NCI-H1048 (cell line): ENCODE measurements at places on chromosomes 16 and 17.

GRCh38 chr16:12214509-12214908, 238.0 kb downstream of the SNX29 start:
- DNase-seq = no peak

DNA sequence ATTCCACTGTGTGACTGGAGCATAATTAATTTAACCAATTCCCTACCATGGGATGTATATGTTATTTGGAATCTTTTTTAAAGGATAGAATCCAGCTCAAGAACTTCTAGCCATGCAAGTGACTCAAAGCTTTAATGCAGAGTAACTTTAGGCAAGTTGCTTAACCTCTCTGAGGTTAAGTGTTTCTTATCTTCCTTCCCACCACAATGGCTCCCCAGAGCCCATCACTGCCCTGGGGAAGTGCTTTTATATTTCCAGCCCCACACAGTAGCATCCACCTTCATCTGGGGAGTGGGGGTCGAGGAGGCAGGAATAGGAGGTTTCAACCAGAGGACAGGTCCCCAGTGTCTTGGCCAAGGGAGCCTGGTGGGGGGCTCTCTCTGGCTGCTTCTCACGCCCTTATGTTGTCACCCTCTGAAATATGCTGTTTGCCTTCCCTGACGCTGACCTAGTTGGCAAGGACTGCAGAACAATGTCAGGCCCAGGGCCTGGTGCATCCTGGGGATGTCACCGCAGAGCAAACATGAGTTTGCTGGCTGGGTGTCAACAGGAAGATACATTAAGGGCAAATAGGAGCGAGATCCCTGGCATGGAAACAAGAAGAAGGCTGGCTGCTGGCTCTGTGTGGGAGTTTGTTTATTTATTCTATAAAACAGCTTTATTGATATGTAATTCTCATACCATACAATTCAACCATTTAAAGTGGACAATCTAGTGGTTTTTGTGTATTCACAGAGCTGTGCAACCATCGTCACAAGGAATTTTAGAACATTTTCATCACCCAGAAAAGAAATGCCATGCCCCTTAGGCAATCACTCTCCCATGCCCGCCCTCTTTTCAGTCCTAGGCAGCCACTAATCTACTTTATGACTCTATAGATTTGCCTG, 46.6 kb upstream of the WSB1 start:
- DNase-seq = peak; percentile 14

GRCh38 chr16:11016524-11016988, 72.2 kb downstream of the CLEC16A start:
- no peak for DNase-seq

GRCh38 chr16:28107232-28107631, 43.7 kb upstream of the GSG1L start:
- DNase-seq = no peak

GRCh38 chr17:42120161-42120769, 902 bp downstream of the KAT2A start:
- DNase-seq = no peak

DNA sequence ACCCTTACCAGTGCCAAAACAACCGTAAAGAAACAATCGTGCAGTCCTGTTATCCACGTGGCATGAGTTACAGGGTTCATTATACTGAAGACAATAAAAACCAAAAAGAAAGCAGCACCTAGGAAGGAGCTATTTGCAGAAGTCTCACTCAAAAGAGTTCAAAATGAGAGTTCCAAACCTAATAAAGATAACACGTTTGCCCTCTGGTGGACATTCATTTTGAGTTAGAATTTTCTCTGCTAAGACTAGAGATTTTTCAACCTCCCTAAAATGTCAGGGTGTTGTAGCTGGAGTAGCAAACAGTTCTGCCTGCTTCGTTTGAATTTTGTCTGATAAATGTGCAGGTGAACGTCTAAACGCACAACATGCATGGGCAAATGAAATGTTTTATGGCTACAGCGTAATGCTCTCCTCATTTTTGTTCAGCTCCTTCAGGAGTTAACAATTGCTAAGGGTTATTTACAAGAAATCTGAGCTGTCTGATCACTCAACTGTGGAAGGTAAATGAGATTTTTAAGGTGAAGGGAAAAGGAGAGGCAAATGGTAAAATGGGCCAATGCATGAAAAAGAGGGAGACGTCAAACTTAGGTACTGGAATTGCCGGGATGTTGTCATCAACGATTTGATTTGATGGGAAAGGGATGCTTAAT, 1067.9 kb upstream of the EEF2KMT start:
- DNase-seq = no peak

GRCh38 chr17:20143740-20144139, 134.6 kb downstream of the SPECC1 start:
- DNase-seq = no peak

DNA sequence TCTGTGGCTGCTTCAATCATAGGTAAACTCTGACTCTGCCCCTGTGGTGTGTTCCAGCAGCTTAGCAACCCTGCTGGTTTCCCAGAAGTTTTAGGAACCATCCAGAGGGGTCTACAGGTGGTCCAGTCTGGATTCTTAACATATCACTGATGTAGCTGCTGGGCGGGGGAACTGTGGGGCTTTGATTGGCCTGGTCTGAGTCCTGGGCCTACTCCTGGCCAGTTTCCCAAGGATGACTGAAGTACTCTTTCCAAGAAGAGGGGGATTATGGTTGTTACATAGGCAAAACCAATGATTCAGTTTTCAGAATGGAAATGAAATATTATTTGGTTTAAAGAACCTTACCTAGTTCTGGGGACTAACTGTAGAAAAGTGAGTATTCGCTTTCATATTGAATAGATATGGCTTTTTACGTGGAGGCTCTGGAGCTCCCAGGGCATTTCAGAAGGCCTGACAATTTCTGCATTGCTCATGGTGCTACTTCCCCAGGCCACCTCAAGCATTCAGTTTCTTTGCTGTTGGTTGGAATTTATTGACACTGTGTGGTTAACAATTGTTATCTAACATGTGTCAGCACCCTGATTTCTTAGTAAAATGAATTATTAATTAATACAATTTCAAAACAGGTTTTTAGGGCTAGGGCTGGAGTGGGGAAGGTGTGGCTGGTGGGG, 38.4 kb downstream of the EPN2 start:
- DNase-seq = no peak

DNA sequence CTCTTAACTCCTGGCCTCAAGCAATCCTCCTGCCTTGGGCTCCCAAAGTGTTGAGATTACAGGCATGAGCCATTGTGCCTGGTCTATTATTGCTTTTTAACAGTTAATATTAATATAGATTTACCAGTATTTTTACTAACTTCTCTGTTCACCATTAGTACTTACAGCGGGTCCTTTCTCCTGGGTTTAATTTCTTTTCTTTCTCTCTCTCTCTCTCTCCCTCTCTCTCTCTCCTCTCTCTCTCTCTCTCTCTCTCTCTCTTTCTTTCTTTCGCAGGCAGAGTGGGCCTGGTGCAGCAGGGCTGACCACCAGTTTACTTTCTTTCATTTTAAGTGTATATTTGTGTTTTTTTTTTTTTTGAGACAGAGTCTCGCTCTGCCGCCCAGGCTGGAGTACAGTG, 14.7 kb upstream of the DHX40 start:
- DNase-seq = no peak

DNA sequence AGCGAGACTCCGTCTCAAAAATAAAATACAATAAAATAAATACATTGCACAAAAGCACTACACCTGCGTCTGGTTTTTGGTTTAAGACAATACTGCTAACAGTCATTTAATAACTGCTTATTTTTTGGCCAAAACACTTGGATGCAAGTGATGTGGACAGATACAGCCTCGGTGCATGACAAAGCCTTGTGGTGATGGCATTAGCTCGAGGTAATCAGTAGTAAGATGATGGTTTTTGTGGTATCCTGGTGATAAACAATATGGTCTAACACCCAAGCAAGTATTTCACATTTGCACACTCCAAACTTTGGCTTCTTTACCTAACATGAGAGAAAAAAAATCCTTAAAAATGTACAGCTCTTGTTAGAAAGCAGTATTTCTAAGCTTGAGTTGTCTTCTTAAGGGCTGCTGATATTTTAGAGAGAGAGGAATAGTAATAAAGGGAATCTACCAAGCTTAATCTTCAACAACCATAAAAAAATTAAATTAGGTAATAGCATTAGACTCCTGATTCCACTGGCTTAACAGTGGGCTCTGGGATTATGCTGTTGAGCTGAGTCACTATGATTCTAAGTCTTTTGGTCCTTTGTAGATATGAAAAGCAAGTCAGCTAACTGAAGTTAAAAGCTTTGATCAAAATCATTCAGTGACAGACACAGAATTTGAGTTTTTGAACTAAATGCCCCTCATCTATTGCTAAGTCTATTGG, 111.1 kb downstream of the VPS53 start:
- DNase-seq = no peak
